ENCODE measurements at places on chromosomes 2 and 18.

GRCh38 chr2:96679848-96680247, 37.3 kb downstream of the FER1L5 start:
- DNase-seq: no peak

- peak; percentile 87 for DNase-seq
Measured at GRCh38 chr2:100291152-100291970, 30.9 kb downstream of the LONRF2 start.

DNA sequence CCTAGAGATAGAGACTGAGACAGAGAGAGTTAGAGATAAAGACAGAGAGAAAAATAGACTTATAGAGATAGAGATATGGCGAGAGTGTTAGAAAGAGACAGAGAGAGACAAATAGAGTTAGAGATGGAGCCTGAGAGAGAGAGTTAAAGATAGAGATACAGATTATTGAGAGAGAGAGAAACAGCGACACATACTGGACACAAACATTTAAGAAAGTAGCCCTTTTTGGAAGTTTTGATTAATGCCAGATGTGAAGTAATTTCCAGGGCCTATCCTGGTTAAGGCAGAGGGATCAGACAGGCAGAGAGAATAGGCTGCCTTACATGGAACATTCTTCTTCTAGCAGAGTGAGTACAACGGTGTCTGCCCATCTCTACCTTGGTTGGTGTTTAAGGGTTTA, 311.6 kb upstream of the CDH7 start:
- no peak for DNase-seq

- no peak for DNase-seq
Measured at GRCh38 chr2:120854014-120854620, 118.4 kb downstream of the GLI2 start.
